Common myeloid progenitor, CD34-positive (primary cell): ENCODE measurements at places on chromosomes 6 and 20.
A peak's percentile ranks its signal among the peaks of the same experiment; 100 is the strongest.

DNA sequence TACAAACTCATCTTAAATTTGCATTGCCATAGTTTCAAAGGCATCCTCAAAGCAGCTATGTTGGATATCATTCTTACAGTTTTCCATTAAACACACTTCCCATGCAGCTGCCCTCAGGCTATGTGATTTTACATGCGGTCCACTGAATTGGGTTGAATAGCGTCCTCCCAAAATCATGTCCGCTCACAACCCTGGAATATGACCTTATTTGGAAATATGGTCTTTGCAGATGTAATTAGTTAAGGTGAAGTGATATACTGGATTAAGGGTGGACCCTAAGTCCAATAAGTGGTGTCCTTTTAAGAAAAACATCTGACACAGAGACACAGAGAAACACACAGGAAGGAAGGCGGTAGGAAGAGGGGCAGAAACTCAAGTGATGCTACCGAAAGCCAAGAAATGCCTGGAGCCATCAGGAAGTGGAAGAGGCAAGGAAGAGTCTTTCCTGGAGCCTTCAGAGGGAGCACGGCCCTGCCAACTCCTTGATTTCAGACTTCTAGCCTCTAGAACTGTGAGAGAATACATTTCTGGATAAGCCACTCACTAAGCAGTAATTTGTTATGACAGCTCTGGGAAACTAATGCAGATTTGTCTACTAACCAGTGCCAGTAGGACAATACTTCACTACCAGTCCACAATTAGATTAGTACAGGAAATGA, 42.7 kb upstream of the NHSL1 start:
- H3K36me3 ChIP-seq: no peaks in the 10 kb centered on the region
- H3K4me3 ChIP-seq: no peak overlapping the region
- H3K27me3 ChIP-seq: no peaks in the 10 kb centered on the region
- no peaks in the 10 kb centered on the region for H3K4me1 ChIP-seq

GRCh38 chr6:101878554-101879276, 485.2 kb downstream of the GRIK2 start:
- H3K36me3 ChIP-seq: no peaks in the 10 kb centered on the region
- H3K4me3 ChIP-seq: no peak overlapping the region
- H3K4me1 ChIP-seq: no peaks in the 10 kb centered on the region
- H3K27ac ChIP-seq: no peak overlapping the region
- no peaks in the 10 kb centered on the region for H3K27me3 ChIP-seq

- no peak for DNase-seq
- no peaks in the 10 kb centered on the region for H3K36me3 ChIP-seq
- no peak overlapping the region for H3K4me3 ChIP-seq
- H3K27ac ChIP-seq: no peak overlapping the region
- no peaks in the 10 kb centered on the region for H3K27me3 ChIP-seq
Observed at GRCh38 chr6:4358414-4359107, 223.2 kb upstream of the ECI2 start.

GRCh38 chr6:96743496-96743895, 93.8 kb downstream of the GPR63 start:
- H3K27ac ChIP-seq: no peak overlapping the region
- H3K27me3 ChIP-seq: no peaks in the 10 kb centered on the region
- H3K4me3 ChIP-seq: no peak overlapping the region
- DNase-seq: no peak

GRCh38 chr6:17179530-17180073, 77.8 kb downstream of the STMND1 start:
- no peak for DNase-seq
- no peak overlapping the region for H3K4me3 ChIP-seq
- H3K27ac ChIP-seq: no peak overlapping the region
- peaks cover 6% of the 10 kb centered on the region for H3K4me1 ChIP-seq
- no peaks in the 10 kb centered on the region for H3K36me3 ChIP-seq

DNA sequence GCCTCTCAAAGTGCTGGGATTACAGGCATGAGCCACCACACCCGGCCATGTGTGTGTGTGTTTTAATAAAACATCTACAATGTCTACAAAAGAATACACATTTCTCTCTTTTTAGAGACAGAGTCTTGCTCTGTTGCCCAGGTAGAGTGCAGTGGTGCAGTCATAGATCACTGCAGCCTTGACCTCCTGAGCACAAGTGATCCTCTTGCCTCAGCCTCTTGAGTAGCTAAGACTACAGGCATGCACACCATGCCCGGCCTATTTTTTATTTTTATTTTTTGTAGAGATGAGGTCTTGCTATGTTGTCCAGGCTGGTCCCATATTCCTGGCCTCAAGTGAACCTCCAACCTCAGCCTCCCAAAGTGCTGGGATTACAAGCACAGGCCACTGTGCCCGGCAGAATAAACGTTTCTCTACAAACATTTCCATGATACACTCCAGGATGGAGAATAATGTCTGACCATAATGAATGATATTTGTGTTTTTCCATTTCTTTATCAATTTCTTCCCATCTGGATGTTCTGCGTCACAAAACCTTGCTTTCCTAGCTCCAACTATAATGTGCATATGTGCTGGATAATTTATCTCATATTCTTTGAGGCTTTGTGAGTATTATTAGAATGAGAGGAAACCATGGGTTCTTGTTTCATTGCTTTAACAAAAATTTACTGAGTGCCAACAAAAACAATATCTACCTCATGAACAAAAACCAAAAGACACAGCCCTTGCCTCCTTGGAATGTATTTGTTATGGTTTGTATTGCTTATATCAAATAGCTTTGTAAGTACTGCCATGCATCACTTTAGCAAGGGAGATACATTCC, 28.6 kb upstream of the CCN2 start:
- H3K27me3 ChIP-seq: no peaks in the 10 kb centered on the region
- DNase-seq: no peak
- no peak overlapping the region for H3K27ac ChIP-seq

GRCh38 chr20:33477386-33478234, 12.3 kb upstream of the CBFA2T2 start:
- no peak overlapping the region for H3K4me3 ChIP-seq
- H3K27me3 ChIP-seq: no peaks in the 10 kb centered on the region
- H3K27ac ChIP-seq: no peak overlapping the region
- peaks cover 5% of the 10 kb centered on the region for H3K4me1 ChIP-seq
- DNase-seq: no peak

GRCh38 chr20:61934716-61935530, 130.8 kb downstream of the TAF4 start:
- no peak overlapping the region for H3K27ac ChIP-seq
- H3K4me3 ChIP-seq: no peak overlapping the region
- peaks cover 2% of the 10 kb centered on the region for H3K36me3 ChIP-seq

GRCh38 chr6:136114661-136115060, 135.4 kb downstream of the MTFR2 start:
- no peak for DNase-seq
- H3K27me3 ChIP-seq: no peaks in the 10 kb centered on the region
- no peaks in the 10 kb centered on the region for H3K4me1 ChIP-seq
- no peaks in the 10 kb centered on the region for H3K36me3 ChIP-seq

- no peak overlapping the region for H3K4me3 ChIP-seq
- DNase-seq: no peak
- H3K36me3 ChIP-seq: peaks cover 2% of the 10 kb centered on the region
- no peak overlapping the region for H3K27ac ChIP-seq
- H3K4me1 ChIP-seq: no peaks in the 10 kb centered on the region
Observed at GRCh38 chr6:107390685-107391435, 68.5 kb downstream of the PDSS2 start.

- DNase-seq: peak; percentile 67
- H3K27me3 ChIP-seq: no peaks in the 10 kb centered on the region
- H3K27ac ChIP-seq: no peak overlapping the region
- H3K4me1 ChIP-seq: peaks cover 32% of the 10 kb centered on the region
Observed at GRCh38 chr6:13766201-13766634, 48.1 kb downstream of the MCUR1 start.

DNA sequence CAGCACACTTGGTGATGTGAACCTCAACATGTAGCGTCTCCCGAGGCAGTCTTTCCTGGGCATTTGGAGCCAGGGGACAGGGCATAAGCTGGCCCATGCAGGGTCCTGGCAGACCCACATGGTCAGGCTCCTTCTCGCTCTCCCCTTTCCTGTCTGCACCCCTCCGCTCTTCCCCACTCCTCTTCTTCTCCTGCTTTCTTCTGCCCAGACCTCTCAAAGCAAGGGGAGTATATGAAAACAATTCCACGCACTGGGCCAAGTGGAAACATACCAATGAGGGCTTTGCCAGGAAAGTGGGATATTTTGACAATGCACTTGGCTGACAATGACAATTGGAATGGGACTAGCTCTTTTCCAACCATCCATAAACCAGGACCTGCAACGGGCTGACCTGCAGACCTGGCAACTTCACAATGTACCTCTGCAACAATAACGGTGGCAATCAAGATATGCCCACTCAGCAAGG, 58.9 kb upstream of the TRAF3IP2 start:
- H3K4me3 ChIP-seq: no peak overlapping the region
- H3K27me3 ChIP-seq: no peaks in the 10 kb centered on the region
- no peaks in the 10 kb centered on the region for H3K36me3 ChIP-seq
- peaks cover 6% of the 10 kb centered on the region for H3K4me1 ChIP-seq
- no peak for DNase-seq

DNA sequence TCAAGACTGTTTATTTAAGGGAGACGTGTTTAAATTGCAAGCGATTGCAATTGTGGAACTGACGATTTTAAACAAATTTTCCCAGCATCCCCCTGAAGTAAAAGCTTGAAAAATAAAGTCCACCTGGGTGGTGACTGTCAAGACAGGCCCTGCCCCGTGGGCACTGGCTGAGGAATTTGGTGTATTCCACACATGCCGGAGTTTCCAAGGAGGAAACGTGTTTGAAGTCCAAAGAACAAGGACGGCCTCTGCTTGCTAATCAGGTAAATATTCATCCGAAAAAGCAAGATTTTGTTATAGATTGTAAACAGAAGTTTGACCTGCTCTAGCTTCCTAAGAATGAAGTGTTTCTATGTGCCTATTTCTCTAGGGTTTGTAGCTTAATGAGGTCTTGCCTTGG, 505.1 kb downstream of the QKI start:
- H3K4me3 ChIP-seq: no peak overlapping the region
- H3K36me3 ChIP-seq: no peaks in the 10 kb centered on the region
- no peaks in the 10 kb centered on the region for H3K4me1 ChIP-seq
- H3K27ac ChIP-seq: no peak overlapping the region
- no peak for DNase-seq

GRCh38 chr6:37774028-37774680, 45.4 kb upstream of the ZFAND3 start:
- no peaks in the 10 kb centered on the region for H3K27me3 ChIP-seq
- no peaks in the 10 kb centered on the region for H3K4me1 ChIP-seq
- no peaks in the 10 kb centered on the region for H3K36me3 ChIP-seq
- H3K4me3 ChIP-seq: no peak overlapping the region
- H3K27ac ChIP-seq: no peak overlapping the region

DNA sequence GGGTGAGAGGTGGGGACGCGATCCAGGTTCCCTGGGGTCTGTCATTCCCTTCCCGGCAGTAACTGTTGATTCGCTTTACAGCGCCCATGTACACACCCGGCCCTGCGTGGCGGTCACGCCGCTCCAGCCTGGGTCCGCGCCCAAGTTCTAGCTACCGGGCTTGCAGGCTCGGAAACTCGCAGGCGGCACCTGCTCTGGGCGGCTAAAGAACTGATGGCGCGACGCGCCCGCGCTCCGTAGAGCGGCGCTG, 1.4 kb upstream of the POU3F2 start:
- H3K27me3 ChIP-seq: peaks cover 99% of the 10 kb centered on the region
- H3K27ac ChIP-seq: no peak overlapping the region
- no peaks in the 10 kb centered on the region for H3K36me3 ChIP-seq
- no peak for DNase-seq
- H3K4me3 ChIP-seq: peak overlapping the region; percentile 70

GRCh38 chr6:149840345-149841075, 23.6 kb downstream of the LRP11 start:
- DNase-seq: peak; percentile 38
- no peaks in the 10 kb centered on the region for H3K4me1 ChIP-seq
- H3K36me3 ChIP-seq: no peaks in the 10 kb centered on the region
- H3K27ac ChIP-seq: no peak overlapping the region

DNA sequence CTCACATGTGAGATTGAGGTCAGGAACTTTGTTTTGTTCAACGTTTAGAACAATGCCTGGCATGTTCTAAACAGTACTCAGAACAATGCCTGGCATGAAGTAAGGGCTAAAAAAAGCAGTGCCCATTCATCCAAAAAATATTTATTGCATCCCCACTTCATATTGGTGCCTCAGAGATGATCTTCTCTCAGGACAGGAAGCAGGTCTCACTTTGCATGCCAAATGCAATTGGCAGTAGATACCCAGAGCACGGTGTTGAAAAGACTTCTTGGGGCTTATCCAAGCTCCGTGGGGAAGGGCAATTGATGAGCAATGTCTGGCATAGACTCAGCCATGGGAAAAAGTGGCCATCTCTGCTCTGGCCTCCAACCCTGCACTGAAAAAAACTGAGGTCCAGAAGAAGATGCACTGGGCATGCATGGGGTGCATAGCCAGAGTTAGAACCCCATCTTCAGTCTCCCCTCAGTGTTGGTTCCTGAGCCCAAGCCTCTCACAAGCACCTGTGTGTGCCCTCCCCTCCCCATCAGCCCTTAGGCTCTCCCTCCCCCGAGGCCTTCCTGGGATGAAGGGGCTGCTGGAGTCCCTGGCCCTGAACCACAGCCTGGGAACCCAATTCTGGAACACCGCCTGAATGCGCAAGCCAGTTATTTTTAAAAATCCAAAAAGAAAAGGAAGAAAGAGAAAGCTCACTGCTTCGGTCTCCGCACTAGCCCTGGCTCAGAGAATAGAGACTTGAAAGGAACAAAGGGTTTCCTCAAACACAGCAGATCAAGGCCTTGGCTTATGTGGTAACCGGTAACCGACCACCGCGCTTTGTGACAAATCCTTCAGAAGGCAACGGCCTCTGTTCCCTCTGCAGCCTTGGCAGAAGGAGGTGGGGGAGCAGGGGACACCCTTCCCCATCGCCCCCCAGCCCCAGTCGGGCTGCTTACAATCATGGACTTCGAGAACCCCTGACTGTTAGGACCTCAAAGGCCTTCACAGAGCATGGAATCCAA, 78.5 kb upstream of the SIRPA start:
- peaks cover 19% of the 10 kb centered on the region for H3K4me1 ChIP-seq
- H3K27me3 ChIP-seq: no peaks in the 10 kb centered on the region
- DNase-seq: peak; percentile 39
- no peak overlapping the region for H3K27ac ChIP-seq
- H3K36me3 ChIP-seq: no peaks in the 10 kb centered on the region
- no peak overlapping the region for H3K4me3 ChIP-seq

DNA sequence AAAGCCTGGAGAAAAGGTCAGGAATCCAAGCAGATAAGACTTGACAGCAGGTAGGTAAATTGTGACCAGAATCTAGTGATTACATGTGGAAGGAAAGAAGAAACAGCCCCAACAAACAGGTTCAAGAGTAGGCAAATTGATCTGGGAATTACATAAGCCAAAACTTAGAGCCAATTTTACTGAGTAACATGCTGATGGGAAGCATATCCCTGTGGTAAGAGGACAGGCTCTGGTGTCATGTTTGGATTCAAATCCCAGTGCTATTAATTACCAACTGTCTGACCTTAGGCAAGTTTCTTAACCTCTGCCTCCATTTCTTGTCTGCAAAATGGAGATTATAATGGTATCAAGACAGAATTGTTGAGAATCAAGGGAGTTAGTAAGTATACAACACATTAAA, 20.4 kb downstream of the MCM9 start:
- no peaks in the 10 kb centered on the region for H3K27me3 ChIP-seq
- no peak overlapping the region for H3K27ac ChIP-seq
- peaks cover 69% of the 10 kb centered on the region for H3K36me3 ChIP-seq
- DNase-seq: no peak

- H3K27ac ChIP-seq: no peak overlapping the region
- peak; percentile 73 for DNase-seq
- H3K36me3 ChIP-seq: no peaks in the 10 kb centered on the region
- no peaks in the 10 kb centered on the region for H3K4me1 ChIP-seq
- H3K27me3 ChIP-seq: peaks cover 12% of the 10 kb centered on the region
Observed at GRCh38 chr6:38997128-38997761, 51.3 kb upstream of the GLP1R start.

GRCh38 chr20:48489656-48490055, 338.1 kb downstream of the PREX1 start:
- peaks cover 4% of the 10 kb centered on the region for H3K27me3 ChIP-seq
- H3K36me3 ChIP-seq: no peaks in the 10 kb centered on the region
- no peak overlapping the region for H3K4me3 ChIP-seq
- H3K27ac ChIP-seq: no peak overlapping the region
- no peak for DNase-seq
